Fibroblast of lung (primary cell): ENCODE measurements at places on chromosomes 1 and 21. TPM values are rescaled to one million over a fixed set of nuclear protein-coding genes. Genes with fewer than 3 reads are reported as not detected.

- no peaks in the 10 kb centered on the region for H3K27me3 ChIP-seq
- H3K36me3 ChIP-seq = no peaks in the 10 kb centered on the region
- no peak overlapping the region for H3K4me3 ChIP-seq
Observed at GRCh38 chr21:27372381-27372780, 405.5 kb upstream of the ADAMTS5 start.

- H3K27me3 ChIP-seq = no peaks in the 10 kb centered on the region
- no peak for DNase-seq
- H3K4me1 ChIP-seq = peaks cover 10% of the 10 kb centered on the region
- no peaks in the 10 kb centered on the region for H3K36me3 ChIP-seq
Observed at GRCh38 chr1:60987904-60988303, 94.5 kb upstream of the NFIA start.

GRCh38 chr1:201634261-201634660 lies 95.3 kb downstream of the NAV1 start:
- peaks cover 62% of the 10 kb centered on the region for H3K4me1 ChIP-seq
- peaks cover 10% of the 10 kb centered on the region for H3K36me3 ChIP-seq
- peak overlapping the region; percentile 21 for H3K27ac ChIP-seq
- peak; percentile 64 for DNase-seq
- no peaks in the 10 kb centered on the region for H3K27me3 ChIP-seq

DNA sequence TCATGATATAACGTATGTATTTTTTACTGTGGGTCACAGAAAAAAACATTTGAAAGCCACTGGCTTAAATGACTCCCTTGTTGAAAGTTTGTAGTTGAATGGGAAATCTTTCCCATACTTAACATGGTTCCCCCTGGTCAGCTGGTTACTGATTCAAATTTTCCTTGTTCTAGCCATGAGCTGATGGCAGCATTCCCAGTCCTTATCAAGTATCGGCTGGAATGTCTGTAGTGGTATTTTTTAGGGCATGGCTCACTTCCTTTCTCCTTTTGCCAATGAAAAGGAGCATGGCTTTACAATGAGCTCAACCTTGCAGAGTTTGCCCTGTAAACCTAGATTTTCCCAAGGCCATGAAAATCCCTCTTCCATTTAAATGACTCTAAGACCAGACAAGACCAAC lies 55.7 kb downstream of the GIPC2 start:
- no peaks in the 10 kb centered on the region for H3K27me3 ChIP-seq
- peak; percentile 93 for DNase-seq
- no peaks in the 10 kb centered on the region for H3K36me3 ChIP-seq
- peaks cover 16% of the 10 kb centered on the region for H3K4me1 ChIP-seq
- peak overlapping the region; percentile 83 for H3K27ac ChIP-seq
- H3K4me3 ChIP-seq = no peak overlapping the region

DNA sequence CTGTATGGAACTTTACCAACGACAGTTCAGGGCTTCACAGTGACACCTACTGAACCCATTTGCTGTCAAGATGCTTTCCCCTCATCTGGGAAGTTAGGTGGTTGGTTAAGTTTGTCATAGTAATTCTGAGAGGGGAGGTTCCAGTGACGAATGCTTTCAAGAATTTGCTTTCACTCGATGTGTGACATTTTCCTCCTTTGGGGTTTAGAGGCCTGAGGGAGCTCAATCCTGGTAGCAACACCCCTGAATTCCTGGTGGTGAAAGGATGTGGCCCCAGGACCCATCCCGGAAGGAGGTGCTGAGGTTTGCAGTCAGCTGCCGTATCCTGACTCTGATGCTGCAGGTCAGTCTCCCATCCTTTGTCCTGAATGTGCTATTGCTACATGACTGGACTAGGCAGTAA lies 2.8 kb downstream of the PIGV start:
- H3K4me1 ChIP-seq = peaks cover 25% of the 10 kb centered on the region
- no peak for DNase-seq
- no peak overlapping the region for H3K4me3 ChIP-seq
- H3K27ac ChIP-seq = no peak overlapping the region
- H3K27me3 ChIP-seq = no peaks in the 10 kb centered on the region

- H3K4me3 ChIP-seq = no peak overlapping the region
- no peaks in the 10 kb centered on the region for H3K36me3 ChIP-seq
- no peak for DNase-seq
- H3K27me3 ChIP-seq = no peaks in the 10 kb centered on the region
- peaks cover 10% of the 10 kb centered on the region for H3K4me1 ChIP-seq
Observed at GRCh38 chr1:155022927-155023236, 10.7 kb downstream of the DCST2 start.

GRCh38 chr21:37686991-37687810 lies 229.1 kb downstream of the KCNJ6 start:
- no peaks in the 10 kb centered on the region for H3K4me1 ChIP-seq
- no peaks in the 10 kb centered on the region for H3K36me3 ChIP-seq
- DNase-seq = no peak
- no peak overlapping the region for H3K4me3 ChIP-seq
- H3K27me3 ChIP-seq = no peaks in the 10 kb centered on the region

- H3K4me3 ChIP-seq = no peak overlapping the region
- no peaks in the 10 kb centered on the region for H3K27me3 ChIP-seq
- peak; percentile 13 for DNase-seq
- H3K36me3 ChIP-seq = no peaks in the 10 kb centered on the region
Observed at GRCh38 chr1:113036639-113037321, 36.2 kb upstream of the LRIG2 start.

DNA sequence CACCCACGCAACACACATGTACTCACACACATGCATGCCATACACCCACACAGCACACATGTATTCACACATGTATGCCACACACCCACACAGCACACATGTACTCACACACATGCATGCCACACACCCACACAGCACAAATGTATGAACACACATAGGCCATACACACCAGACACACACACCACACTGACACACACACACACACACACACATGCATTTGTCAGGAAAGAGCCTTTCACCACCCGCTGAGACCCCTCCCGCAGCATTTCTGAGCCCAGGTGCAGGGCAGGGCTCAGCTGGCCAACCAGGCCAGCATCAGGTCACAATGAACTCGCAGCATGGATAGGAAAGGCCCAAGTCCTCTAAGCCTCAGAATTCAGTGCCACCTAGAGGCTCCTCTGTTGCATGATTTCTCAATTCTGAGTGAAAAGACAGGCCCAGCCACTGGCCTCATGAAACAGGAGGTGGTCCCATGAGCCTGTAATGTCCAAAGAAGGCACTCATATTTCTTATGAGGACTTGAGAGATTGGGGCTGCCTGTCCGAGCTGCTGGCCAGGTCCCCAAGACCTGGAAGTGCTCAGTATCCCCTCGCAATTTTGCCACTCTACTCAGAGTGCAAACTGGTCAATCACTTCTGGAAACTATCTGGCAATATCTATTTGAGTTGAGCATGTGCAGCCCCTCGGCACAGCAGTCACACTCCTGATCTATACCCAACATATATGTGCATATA lies 57.3 kb downstream of the PSMG1 start:
- H3K4me1 ChIP-seq = peaks cover 3% of the 10 kb centered on the region
- H3K4me3 ChIP-seq = no peak overlapping the region
- H3K36me3 ChIP-seq = no peaks in the 10 kb centered on the region

DNA sequence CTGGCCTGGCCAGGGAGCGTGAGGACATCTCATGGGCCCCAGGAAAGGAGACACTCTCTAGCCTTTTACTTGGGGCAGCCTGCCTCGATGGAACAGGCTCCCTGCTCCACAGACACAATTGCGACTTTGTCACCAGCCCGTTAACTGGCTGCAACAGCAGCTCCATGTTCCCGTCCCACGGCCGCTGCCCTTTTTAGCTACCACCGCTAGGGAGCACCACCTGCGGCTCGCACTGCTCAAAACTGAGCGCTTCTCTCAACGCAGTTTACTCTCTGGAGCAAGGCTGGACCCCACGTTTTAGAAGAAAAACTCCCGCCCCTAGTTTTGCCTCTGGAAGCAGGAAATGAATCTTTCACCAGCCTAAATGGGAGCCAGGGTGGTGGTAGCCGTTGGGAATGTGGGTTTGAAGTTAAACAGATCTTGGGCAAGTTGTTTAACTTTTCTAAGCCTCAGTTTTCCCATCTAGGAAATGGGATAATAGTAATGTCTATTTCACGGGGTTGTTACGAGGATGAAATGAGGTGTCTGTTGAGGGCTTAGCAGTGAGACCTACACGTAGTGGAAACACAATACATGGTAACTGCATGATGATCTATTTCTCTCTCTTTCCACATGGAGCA lies 3.5 kb upstream of the LRRC38 start:
- H3K4me1 ChIP-seq = no peaks in the 10 kb centered on the region
- no peak for DNase-seq
- no peak overlapping the region for H3K27ac ChIP-seq
- no peaks in the 10 kb centered on the region for H3K27me3 ChIP-seq
- no peaks in the 10 kb centered on the region for H3K36me3 ChIP-seq
- no peak overlapping the region for H3K4me3 ChIP-seq

DNA sequence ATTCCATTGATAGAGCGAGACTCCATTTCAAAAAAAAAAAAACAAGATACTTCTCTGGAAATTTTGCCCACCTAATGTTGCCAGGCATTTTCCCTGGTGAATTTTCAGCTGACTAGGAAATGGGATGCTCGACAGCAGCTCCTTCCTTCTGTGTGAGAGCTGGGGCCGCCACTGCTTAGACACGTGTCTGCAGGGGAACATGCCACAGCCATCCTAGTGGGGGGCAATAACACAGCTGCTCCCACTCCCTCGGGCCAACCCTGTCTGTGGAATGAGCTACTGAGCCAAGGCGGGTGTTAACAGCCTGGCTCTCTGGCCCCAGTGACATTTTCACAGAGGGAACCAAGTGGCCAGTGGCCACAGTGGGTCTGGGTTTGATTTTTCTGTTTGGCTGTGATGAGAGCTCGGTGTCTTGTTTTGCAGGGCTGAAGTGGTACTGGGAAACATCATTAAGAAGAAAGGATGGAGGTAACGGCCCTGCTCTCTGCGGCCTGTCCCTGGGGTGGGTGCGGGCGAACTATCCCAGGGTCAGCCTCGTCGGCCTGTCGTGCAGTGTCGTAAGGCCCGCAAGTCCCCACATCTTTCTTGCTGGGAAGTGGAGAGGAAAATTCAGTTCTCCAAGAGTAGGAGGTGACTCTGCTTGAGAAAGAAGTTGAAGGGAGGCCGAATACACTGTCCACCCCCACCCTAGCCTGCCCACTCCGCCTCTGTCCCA lies 39.2 kb downstream of the KCNAB2 start:
- H3K27me3 ChIP-seq = no peaks in the 10 kb centered on the region
- H3K4me3 ChIP-seq = no peak overlapping the region
- no peaks in the 10 kb centered on the region for H3K36me3 ChIP-seq
- H3K27ac ChIP-seq = no peak overlapping the region

DNA sequence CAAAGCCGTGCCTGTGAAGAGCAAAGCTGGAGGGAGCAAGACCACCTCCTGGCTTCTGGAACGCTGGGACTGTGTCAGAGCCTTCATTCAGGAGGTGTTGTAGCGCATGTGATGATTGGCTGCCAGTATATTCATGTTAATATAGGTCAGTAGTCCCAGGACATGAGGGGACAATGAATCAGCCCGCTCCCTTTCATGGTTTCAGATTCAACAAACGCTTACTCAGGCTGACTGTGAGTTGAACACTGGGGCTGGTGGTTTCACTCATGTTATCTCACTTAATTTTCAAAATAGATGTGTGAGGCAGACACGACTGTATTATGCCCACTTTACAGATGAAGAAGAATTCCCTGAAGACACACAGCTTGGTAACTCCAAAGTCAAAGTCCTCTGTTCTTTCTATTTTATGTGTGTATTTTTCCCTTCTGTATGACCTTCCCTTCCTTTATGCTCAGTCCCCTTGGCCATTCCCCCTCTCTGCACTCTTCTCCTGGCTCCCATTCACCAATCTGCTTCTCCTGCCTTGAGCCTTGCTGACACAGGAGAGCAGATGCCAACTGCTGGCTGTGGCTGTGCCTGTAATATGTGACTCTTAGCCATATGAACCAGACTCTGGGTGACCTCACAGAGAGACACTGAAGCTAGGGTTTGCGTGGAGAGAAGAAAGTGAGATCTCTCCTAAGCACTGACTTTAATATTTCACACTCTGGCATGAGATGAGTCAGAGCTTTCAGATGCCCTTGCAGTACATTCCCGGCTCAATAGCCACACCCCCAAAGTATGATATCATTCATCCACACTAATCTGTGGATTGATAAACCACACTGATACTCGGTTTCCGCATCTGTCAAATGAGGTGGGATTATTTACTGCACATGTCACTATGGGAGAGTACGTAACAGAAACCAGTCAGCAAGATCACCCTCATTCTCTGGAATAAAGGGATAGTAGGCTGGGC lies 31.4 kb upstream of the KIRREL1 start:
- H3K36me3 ChIP-seq = no peaks in the 10 kb centered on the region
- H3K4me1 ChIP-seq = peaks cover 10% of the 10 kb centered on the region
- no peak overlapping the region for H3K27ac ChIP-seq
- DNase-seq = peak; percentile 64
- H3K27me3 ChIP-seq = peaks cover 15% of the 10 kb centered on the region
- H3K4me3 ChIP-seq = no peak overlapping the region

DNA sequence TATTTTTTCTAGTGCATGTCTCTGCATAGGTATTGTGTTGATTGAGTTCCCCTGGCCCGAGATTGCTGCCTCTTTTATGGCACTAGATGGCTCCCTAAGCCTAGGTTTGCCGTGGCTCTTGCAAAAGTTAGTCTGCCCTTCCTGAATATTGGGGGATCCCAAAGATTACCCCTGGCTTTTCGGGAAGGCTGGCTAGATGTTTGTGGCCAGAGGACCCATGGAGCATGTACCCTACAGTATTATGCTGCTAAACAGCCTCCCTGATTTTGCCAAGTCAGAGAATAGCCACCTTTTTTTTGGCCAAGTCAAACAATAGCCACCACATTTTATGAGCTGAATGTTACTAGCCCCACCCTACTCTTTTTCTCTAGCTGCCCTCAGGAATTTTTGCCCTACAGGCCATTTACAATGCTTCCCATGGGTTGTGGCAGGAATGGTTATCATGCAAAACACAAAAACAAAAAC lies 343.2 kb downstream of the OLFM3 start:
- no peaks in the 10 kb centered on the region for H3K27me3 ChIP-seq
- no peaks in the 10 kb centered on the region for H3K4me1 ChIP-seq
- no peaks in the 10 kb centered on the region for H3K36me3 ChIP-seq
- no peak overlapping the region for H3K27ac ChIP-seq

GRCh38 chr1:180898441-180899219 lies 14.1 kb upstream of the KIAA1614 start:
- no peak overlapping the region for H3K4me3 ChIP-seq
- no peaks in the 10 kb centered on the region for H3K36me3 ChIP-seq
- no peaks in the 10 kb centered on the region for H3K27me3 ChIP-seq

DNA sequence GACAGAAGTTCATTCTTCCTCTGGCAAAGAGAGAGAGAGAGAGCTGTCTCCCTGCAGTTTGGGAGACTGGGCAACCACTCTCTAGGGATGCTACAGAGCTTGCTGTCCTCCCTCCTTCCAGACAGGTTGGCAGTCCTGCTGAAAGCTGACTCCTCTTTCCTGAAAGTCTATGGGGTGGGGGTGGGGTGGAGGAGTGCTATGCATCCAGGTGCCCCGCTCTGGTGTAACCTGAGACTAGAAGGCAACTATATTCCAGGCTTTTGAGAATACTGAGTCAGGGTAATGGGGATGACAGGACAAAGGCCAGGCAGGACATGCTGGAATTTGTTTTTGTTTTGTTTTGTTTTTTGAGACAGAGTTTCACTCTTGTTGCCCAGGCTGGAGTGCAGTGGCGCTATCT lies 55.4 kb downstream of the OPTC start:
- no peaks in the 10 kb centered on the region for H3K27me3 ChIP-seq
- H3K4me3 ChIP-seq = no peak overlapping the region
- no peaks in the 10 kb centered on the region for H3K36me3 ChIP-seq
- DNase-seq = no peak

VWA5B1 gene
- total RNA-seq = not detected in 2 replicates

DIRAS3 gene
- 1.5 and 1.8 TPM in 2 replicates for total RNA-seq

SPRR1B gene
- total RNA-seq = not detected in 2 replicates

SERTAD4 gene
- total RNA-seq = under 0.01 and 0.17 TPM in 2 replicates

CDA gene
- 0.50 TPM in 1 of 2 replicates, not detected in the other for total RNA-seq

ALG14 gene
- total RNA-seq = 3.8 and 4.6 TPM in 2 replicates

TMEM125 gene
- total RNA-seq = not detected in 2 replicates

KRTAP11-1 gene
- total RNA-seq = not detected in 2 replicates

AIM2 gene
- not detected in 2 replicates for total RNA-seq

IL12RB2 gene
- not detected in 2 replicates for total RNA-seq
